ENCODE measurements at places on chromosomes 4 and X. TPM values are rescaled to one million over a fixed set of nuclear protein-coding genes. Genes with fewer than 3 reads are reported as not detected.

The CRLF2 gene
- 0.34 TPM for total RNA-seq

The GLOD5 gene
- not detected for total RNA-seq

The USP26 gene
- not detected for total RNA-seq

The PNPLA4 gene
- 15.5 TPM for total RNA-seq

The SPANXA1 gene
- total RNA-seq: not detected

- H3K4me3 ChIP-seq: no peak overlapping the region
- H3K27ac ChIP-seq: no peak overlapping the region
- no peaks in the 10 kb centered on the region for H3K36me3 ChIP-seq
- H3K27me3 ChIP-seq: no peaks in the 10 kb centered on the region
- DNase-seq: no peak
Observed at GRCh38 chr4:140611854-140612253, 43.1 kb upstream of the UCP1 start.

- H3K4me1 ChIP-seq: no peaks in the 10 kb centered on the region
- no peaks in the 10 kb centered on the region for H3K36me3 ChIP-seq
- no peak overlapping the region for H3K27ac ChIP-seq
- no peak overlapping the region for H3K4me3 ChIP-seq
- no peak for DNase-seq
Observed at GRCh38 chrX:122196343-122196742, 987.7 kb upstream of the GRIA3 start.

DNA sequence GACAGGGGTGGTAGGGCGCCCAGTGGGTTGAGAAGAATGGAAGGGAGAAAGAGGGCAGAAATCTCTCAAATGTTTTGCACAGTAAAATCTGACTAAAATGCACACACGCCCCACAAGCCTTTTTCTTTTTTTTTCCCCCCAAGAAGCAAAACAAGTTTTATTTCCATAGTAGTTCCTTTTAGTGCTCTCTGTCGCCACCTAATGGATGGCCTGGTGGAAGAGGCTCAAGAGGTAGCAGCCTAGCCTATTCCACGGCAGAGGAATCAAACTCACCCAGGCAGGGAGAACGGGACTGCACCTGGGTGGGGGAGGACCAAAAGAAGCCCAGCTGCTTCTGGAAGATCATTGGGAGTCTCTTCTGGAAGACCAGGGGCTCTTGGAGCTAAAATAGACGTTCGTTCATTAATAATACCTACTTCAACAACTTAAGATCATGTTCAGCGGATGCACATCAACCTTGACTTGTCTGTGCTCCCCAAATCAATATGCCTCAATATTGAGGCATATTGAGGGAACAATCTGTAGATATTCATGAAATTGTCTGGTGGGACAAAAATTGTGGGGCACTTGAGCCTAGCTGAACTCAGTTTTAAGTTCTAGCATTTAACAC, 31.6 kb upstream of the IRAK1 start:
- no peaks in the 10 kb centered on the region for H3K36me3 ChIP-seq
- peak; percentile 3 for DNase-seq
- no peak overlapping the region for H3K27ac ChIP-seq
- no peak overlapping the region for H3K4me3 ChIP-seq

DNA sequence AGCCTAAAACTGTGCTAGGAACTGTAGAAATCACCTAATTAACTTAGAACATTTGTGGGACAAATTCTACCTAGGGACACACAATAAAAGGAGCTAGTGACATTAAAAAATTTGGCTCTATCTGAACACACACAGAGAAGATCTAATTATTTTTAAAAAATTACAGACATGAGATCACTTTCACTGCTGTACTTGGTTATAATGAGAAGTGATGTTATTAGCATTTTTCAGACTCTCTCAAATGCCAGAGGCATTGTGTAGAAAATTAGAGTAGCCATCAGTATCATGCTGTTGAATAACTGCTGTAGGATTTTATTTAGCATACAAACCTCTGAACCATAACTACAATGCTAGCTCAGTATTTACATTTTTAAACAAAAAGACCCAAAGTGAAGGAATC, 109.1 kb upstream of the ANK2 start:
- no peak overlapping the region for H3K27ac ChIP-seq
- no peaks in the 10 kb centered on the region for H3K4me1 ChIP-seq
- DNase-seq: no peak

DNA sequence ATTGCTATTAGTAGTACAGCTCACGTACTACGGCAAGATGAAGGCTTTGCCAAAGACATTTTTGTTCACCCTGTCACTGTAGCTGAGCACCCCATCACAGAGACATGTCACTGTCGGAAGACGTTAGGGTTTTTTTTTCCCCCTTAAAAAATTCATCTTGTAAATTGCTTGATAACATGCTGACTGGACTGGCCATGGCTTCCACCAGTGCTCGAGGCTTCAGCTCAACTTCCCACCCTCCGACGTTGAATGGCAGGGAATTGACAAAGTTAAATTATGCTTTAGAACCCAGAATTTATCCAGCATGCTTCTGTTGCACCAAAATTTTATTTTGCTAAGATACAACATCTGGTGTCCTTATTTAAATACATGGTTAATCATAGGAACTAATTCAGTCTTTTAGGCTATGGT, 707 bp upstream of the OTUD4 start:
- peak overlapping the region; percentile 79 for H3K4me3 ChIP-seq
- H3K27ac ChIP-seq: peak overlapping the region; percentile 88
- H3K36me3 ChIP-seq: 0 out of 2 replicates have a peak, but pooled peaks cover 5% of the 10 kb centered on the region
- no peaks in the 10 kb centered on the region for H3K27me3 ChIP-seq

GRCh38 chr4:7759216-7759615, 180.4 kb downstream of the AFAP1 start:
- no peak overlapping the region for H3K27ac ChIP-seq
- H3K36me3 ChIP-seq: peaks cover 3% of the 10 kb centered on the region
- peaks cover 4% of the 10 kb centered on the region for H3K4me1 ChIP-seq
- H3K27me3 ChIP-seq: no peaks in the 10 kb centered on the region
- H3K4me3 ChIP-seq: no peak overlapping the region
- no peak for DNase-seq

DNA sequence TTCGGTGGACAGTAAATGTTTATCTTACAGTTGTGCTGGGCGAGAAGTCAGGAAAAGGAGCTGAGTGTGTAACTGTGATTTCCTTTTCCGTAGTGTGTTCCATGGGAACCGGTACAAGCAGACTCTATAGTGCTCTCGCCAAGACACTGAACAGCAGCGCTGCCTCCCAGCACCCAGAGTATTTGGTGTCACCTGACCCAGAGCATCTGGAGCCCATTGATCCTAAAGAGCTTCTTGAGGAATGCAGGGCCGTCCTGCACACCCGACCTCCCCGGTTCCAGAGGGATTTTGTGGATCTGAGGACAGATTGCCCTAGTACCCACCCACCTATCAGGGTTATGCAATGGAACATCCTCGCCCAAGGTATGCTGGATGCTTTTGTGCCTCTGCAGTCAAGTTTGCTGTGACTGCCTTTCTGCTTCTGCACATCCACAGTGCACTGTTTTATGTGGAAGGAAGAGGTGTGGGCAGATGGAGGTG, 27.4 kb downstream of the NOCT start:
- H3K4me1 ChIP-seq: no peaks in the 10 kb centered on the region
- no peak overlapping the region for H3K4me3 ChIP-seq
- DNase-seq: no peak
- H3K27ac ChIP-seq: no peak overlapping the region

DNA sequence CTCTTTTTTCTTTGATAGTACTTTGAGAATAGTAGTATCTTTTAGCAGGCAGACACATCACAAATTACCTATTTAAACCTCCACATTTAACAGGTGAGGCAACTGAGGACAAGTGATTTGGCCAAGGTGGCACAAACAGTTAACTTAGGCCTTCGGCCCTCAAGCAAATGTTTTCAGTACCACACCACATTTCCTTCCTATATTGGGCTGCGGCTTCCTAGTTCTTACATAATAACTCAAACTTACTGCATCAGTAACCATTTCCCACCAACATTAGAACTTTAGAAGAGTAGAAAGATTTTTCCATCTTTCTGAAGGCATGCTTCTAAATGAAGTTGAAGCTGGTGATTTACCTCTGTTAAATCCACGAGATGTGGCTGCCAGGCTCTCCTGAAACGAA, 63.2 kb upstream of the SLC4A4 start:
- no peak for DNase-seq
- no peak overlapping the region for H3K27ac ChIP-seq
- H3K27me3 ChIP-seq: peaks cover 4% of the 10 kb centered on the region
- no peaks in the 10 kb centered on the region for H3K36me3 ChIP-seq
- no peaks in the 10 kb centered on the region for H3K4me1 ChIP-seq

- no peaks in the 10 kb centered on the region for H3K4me1 ChIP-seq
- H3K27me3 ChIP-seq: no peaks in the 10 kb centered on the region
- DNase-seq: no peak
- H3K4me3 ChIP-seq: no peak overlapping the region
- no peak overlapping the region for H3K27ac ChIP-seq
- no peaks in the 10 kb centered on the region for H3K36me3 ChIP-seq
Observed at GRCh38 chr4:114265342-114265741, 285.9 kb upstream of the ARSJ start.

DNA sequence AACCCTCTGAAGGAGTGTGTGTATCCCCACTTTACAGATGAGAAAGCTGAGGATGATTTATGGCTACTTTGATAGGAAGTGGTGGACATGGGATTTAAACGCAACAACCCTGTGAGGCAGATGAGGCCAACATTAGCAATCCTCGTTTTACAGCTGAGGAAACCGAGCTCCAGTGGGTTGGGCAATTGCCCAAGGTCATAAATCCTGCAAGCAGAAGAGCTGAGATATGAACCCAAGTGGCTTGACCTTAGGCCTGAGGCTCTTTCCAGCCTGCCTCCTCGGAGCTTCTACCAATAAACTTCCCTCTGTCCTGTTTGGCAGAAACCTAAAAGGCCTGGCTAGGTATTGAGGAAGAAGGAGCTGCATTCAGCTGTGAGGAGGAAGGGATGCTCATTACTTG, 185.5 kb upstream of the RBPJ start:
- H3K36me3 ChIP-seq: no peaks in the 10 kb centered on the region
- no peak overlapping the region for H3K4me3 ChIP-seq
- no peaks in the 10 kb centered on the region for H3K4me1 ChIP-seq
- H3K27ac ChIP-seq: no peak overlapping the region
- no peaks in the 10 kb centered on the region for H3K27me3 ChIP-seq

GRCh38 chrX:110044346-110045249, 41.7 kb downstream of the TMEM164 start:
- H3K4me1 ChIP-seq: no peaks in the 10 kb centered on the region
- H3K27me3 ChIP-seq: no peaks in the 10 kb centered on the region
- no peak overlapping the region for H3K27ac ChIP-seq

DNA sequence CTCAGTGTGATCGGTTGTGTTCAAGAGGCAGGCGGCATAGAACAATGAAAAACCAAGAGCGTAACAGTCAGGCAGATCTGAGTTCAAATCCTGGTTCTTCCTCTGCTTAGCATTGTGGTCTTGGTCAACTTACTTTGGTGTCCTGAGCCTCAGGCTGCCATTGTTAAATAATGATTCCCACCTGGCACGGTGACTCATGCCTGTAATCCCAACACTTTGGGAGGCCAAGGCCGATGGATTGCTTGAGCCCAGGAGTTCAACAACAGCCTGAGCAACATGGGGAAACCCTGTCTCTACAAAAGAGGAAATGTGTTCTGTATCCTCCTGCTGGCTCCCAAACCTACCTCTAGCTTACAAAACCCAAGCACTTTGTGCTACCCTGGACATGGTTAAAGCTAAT, 129.0 kb upstream of the STX18 start:
- peaks cover 59% of the 10 kb centered on the region for H3K4me1 ChIP-seq
- no peaks in the 10 kb centered on the region for H3K36me3 ChIP-seq
- no peak overlapping the region for H3K4me3 ChIP-seq
- no peak overlapping the region for H3K27ac ChIP-seq
- no peaks in the 10 kb centered on the region for H3K27me3 ChIP-seq
- DNase-seq: no peak

GRCh38 chr4:112053825-112054350, 91.4 kb upstream of the FAM241A start:
- H3K4me3 ChIP-seq: no peak overlapping the region
- no peak overlapping the region for H3K27ac ChIP-seq
- H3K27me3 ChIP-seq: no peaks in the 10 kb centered on the region
- no peaks in the 10 kb centered on the region for H3K36me3 ChIP-seq

GRCh38 chr4:55768291-55768690, 51.3 kb upstream of the EXOC1L start:
- no peak overlapping the region for H3K4me3 ChIP-seq
- H3K4me1 ChIP-seq: peaks cover 5% of the 10 kb centered on the region
- H3K27ac ChIP-seq: no peak overlapping the region
- no peaks in the 10 kb centered on the region for H3K27me3 ChIP-seq
- DNase-seq: no peak

GRCh38 chr4:155676430-155676825, 9.8 kb downstream of the GUCY1A1 start:
- H3K4me3 ChIP-seq: no peak overlapping the region
- no peaks in the 10 kb centered on the region for H3K36me3 ChIP-seq
- H3K27me3 ChIP-seq: no peaks in the 10 kb centered on the region
- DNase-seq: no peak
- H3K27ac ChIP-seq: no peak overlapping the region

GRCh38 chr4:37754410-37755185, 68.4 kb upstream of the RELL1 start:
- H3K27ac ChIP-seq: no peak overlapping the region
- no peaks in the 10 kb centered on the region for H3K36me3 ChIP-seq
- H3K27me3 ChIP-seq: no peaks in the 10 kb centered on the region
- no peaks in the 10 kb centered on the region for H3K4me1 ChIP-seq
- H3K4me3 ChIP-seq: no peak overlapping the region

DNA sequence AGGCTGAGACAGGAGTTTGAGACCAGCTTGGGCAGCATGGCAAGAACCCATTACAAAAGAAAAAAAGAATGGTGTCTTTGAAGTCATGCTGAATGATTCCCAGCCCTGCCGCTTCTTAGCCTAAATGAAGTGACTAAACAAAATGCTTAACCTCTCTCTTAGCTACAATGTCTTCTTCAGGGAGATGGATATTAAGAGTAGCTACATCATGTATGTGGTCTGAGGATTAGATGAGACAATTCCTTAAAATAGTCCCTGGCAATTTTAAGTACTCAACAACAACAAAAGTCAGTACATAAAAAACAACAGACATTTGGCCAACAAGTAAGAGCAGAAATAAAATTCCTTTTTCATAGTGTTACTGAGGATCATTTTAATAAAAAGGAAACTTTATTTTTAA, 64.3 kb upstream of the COX18 start:
- peaks cover 24% of the 10 kb centered on the region for H3K36me3 ChIP-seq
- H3K4me1 ChIP-seq: no peaks in the 10 kb centered on the region
- H3K4me3 ChIP-seq: no peak overlapping the region
- DNase-seq: no peak
- no peaks in the 10 kb centered on the region for H3K27me3 ChIP-seq

DNA sequence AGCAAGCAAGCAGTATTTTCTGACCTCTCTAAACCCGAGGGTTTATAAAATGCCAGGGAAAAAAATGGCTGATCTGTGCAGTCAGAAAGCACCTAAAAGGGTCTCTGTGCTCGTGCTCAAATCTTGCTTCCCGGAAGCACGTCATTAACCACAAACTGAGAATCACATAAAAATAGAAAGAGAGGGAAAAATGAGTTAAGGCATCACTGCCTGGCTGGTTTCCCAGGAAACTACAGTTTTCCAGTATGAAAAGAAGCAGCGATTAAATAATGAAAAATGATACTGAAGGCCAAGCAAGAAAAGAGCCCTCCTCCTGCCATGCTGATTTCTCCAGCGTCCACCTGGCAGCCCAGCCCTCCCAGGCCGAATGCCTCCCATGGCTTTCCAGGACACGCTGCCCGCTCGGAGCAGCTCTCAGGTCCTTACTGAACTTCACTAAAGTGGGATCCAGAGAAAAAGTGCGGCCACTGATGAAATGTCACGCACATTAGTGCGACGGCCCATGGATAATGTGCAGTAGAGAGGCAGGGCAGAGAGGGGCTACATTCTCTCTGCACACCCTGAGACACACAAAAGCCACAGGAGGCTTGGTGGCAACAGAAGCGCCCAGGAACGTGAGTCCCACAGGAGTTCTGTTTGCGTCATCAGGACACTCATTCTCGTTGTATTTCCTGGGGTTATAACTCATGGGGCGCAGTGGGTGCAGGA, 80.4 kb downstream of the WFS1 start:
- no peak for DNase-seq
- H3K4me3 ChIP-seq: no peak overlapping the region
- H3K4me1 ChIP-seq: no peaks in the 10 kb centered on the region
- no peaks in the 10 kb centered on the region for H3K36me3 ChIP-seq
- H3K27me3 ChIP-seq: no peaks in the 10 kb centered on the region

All from HCT116 (cell line).